SJSA1 (cell line): ENCODE measurements at places on chromosomes 3 and 15. TPM values are rescaled to one million over a fixed set of nuclear protein-coding genes. Genes with fewer than 3 reads are reported as not detected.

GRCh38 chr15:97680606-97681220 is 279.8 kb upstream of the ARRDC4 start:
- H3K27ac ChIP-seq, result no peak overlapping the region
- DNase-seq, result no peak
- H3K4me1 ChIP-seq, result no peaks in the 10 kb centered on the region
- no peaks in the 10 kb centered on the region for H3K27me3 ChIP-seq
- H3K36me3 ChIP-seq, result no peaks in the 10 kb centered on the region
- H3K4me3 ChIP-seq, result no peak overlapping the region

DNA sequence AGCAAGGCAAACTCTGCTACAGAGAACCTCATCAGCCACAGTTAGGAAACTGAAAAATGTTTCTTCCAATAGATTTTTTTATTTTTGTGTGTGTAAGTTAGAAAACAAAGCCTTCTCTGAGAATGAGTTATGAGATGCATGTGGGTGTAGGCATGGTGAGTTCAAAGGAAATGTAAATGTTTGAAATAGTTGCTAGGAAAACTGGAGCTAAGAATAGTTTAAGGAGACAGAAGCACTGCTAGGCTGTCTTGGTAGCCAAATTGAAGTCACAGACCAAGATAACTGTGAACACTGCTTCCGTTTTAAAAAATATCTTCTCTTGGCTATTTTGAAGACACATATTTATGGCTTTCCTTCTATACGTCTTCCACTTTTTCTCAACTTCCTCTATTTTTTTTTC is 1501.2 kb upstream of the CADM2 start:
- H3K4me3 ChIP-seq, result no peak overlapping the region
- no peaks in the 10 kb centered on the region for H3K27me3 ChIP-seq
- no peaks in the 10 kb centered on the region for H3K4me1 ChIP-seq

- H3K27ac ChIP-seq, result no peak overlapping the region
- DNase-seq, result no peak
- H3K4me1 ChIP-seq, result no peaks in the 10 kb centered on the region
- H3K4me3 ChIP-seq, result no peak overlapping the region
- H3K36me3 ChIP-seq, result no peaks in the 10 kb centered on the region
These were observed 68.3 kb upstream of the PIK3R4 start for GRCh38 chr3:130814691-130815472.

The ACKR4 gene
- 0.18 TPM in 1 of 2 replicates, not detected in the other for total RNA-seq

- DNase-seq, result no peak
- no peaks in the 10 kb centered on the region for H3K36me3 ChIP-seq
- H3K27me3 ChIP-seq, result no peaks in the 10 kb centered on the region
- H3K4me1 ChIP-seq, result no peaks in the 10 kb centered on the region
- no peak overlapping the region for H3K4me3 ChIP-seq
- H3K27ac ChIP-seq, result no peak overlapping the region
These were observed 28.8 kb downstream of the PCNP start for GRCh38 chr3:101602731-101603130.

The FOXB1 gene
- not detected in 2 replicates for total RNA-seq

DNA sequence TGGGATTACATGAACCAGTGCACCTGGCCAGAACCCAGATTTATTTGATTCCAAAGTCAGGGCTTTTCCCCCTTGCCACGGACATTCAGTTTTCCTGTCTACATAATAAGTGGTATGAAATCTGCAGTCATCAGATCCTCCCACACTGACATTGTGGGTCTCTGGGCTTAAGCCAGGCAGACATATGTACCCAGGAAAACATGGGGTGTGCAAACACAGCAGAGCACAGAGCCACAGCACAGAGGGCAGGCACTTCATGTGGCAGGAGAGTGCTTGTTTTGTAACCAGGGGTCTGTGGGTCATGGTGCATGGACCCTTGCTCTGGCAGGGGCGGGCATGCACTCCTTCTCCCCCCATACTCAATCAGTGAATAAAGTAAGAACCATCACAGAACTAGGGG is 6.1 kb upstream of the ABTB1 start:
- no peak overlapping the region for H3K27ac ChIP-seq
- no peak for DNase-seq
- no peaks in the 10 kb centered on the region for H3K27me3 ChIP-seq
- H3K4me1 ChIP-seq, result peaks cover 4% of the 10 kb centered on the region

- peak; percentile 35 for DNase-seq
- no peak overlapping the region for H3K4me3 ChIP-seq
- H3K27ac ChIP-seq, result no peak overlapping the region
- no peaks in the 10 kb centered on the region for H3K27me3 ChIP-seq
These were observed 118.6 kb upstream of the PRR20G start for GRCh38 chr3:127406309-127407025.

The REC114 gene
- total RNA-seq, result not detected in 2 replicates

- H3K4me1 ChIP-seq, result no peaks in the 10 kb centered on the region
- H3K36me3 ChIP-seq, result no peaks in the 10 kb centered on the region
- DNase-seq, result no peak
- no peaks in the 10 kb centered on the region for H3K27me3 ChIP-seq
- no peak overlapping the region for H3K4me3 ChIP-seq
These were observed 19.2 kb upstream of the RAD18 start for GRCh38 chr3:8982509-8982908.

GRCh38 chr3:134852893-134853351 is 57.9 kb downstream of the EPHB1 start:
- H3K4me3 ChIP-seq, result no peak overlapping the region
- H3K4me1 ChIP-seq, result no peaks in the 10 kb centered on the region
- DNase-seq, result no peak
- no peaks in the 10 kb centered on the region for H3K36me3 ChIP-seq
- H3K27me3 ChIP-seq, result no peaks in the 10 kb centered on the region

The PCOLCE2 gene
- 0.26 TPM in 1 of 2 replicates, not detected in the other for total RNA-seq

The MAP1A gene
- total RNA-seq, result 37.3 and 58.7 TPM in 2 replicates

The HTR3E gene
- total RNA-seq, result not detected in 2 replicates

- no peaks in the 10 kb centered on the region for H3K36me3 ChIP-seq
- DNase-seq, result no peak
- no peak overlapping the region for H3K27ac ChIP-seq
- no peak overlapping the region for H3K4me3 ChIP-seq
- no peaks in the 10 kb centered on the region for H3K27me3 ChIP-seq
These were observed 498.4 kb downstream of the FHIT start for GRCh38 chr3:60752809-60753208.

The SPESP1 gene
- total RNA-seq, result not detected in 2 replicates

GRCh38 chr3:177491296-177492032 is 294.2 kb upstream of the TBL1XR1 start:
- no peaks in the 10 kb centered on the region for H3K27me3 ChIP-seq
- DNase-seq, result no peak
- H3K36me3 ChIP-seq, result no peaks in the 10 kb centered on the region
- no peaks in the 10 kb centered on the region for H3K4me1 ChIP-seq

DNA sequence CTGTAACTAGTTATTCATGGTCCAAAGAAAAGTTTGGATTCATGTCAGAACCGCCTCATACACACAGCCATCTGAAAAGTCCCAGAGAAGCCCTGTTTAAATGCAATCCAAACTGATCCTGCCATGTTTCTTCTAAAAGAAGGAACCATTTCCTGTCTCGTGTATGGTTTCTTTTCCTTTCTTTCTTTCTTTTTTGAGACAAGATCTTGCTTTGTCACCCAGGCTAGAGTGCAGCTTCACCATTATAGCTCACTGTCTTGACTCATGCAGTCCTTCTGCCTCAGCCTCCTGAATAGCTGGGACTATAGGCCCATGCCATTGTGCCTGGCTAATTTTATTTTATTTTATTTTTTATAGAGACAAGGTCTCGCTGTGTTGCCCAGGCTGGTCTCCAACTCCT is 77.4 kb upstream of the NSMCE3 start:
- no peak overlapping the region for H3K4me3 ChIP-seq
- DNase-seq, result no peak
- H3K4me1 ChIP-seq, result no peaks in the 10 kb centered on the region
- peaks cover 8% of the 10 kb centered on the region; the same call in 1 of the 2 replicates for H3K27me3 ChIP-seq

DNA sequence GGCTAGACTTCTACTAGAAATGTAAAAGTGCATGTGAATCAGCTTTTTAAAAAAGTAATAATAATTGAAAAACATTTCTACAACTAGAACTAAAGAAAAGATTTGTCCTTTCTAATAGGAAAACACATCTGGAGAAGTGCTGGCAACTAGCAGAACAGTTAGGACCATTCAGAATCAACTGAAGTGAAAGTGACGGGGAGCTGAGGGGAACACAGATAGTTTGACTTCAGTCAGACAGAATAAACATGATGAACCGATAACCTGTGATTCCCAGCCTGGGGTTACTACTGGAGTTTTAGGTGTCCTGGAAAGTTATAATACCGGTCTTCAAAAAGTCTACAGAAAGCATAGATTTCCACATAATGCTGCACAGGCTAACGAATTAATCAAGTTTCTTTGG is 28.1 kb downstream of the OPA1 start:
- H3K27me3 ChIP-seq, result no peaks in the 10 kb centered on the region
- DNase-seq, result no peak
- H3K4me1 ChIP-seq, result no peaks in the 10 kb centered on the region
- no peak overlapping the region for H3K4me3 ChIP-seq
- H3K27ac ChIP-seq, result no peak overlapping the region

DNA sequence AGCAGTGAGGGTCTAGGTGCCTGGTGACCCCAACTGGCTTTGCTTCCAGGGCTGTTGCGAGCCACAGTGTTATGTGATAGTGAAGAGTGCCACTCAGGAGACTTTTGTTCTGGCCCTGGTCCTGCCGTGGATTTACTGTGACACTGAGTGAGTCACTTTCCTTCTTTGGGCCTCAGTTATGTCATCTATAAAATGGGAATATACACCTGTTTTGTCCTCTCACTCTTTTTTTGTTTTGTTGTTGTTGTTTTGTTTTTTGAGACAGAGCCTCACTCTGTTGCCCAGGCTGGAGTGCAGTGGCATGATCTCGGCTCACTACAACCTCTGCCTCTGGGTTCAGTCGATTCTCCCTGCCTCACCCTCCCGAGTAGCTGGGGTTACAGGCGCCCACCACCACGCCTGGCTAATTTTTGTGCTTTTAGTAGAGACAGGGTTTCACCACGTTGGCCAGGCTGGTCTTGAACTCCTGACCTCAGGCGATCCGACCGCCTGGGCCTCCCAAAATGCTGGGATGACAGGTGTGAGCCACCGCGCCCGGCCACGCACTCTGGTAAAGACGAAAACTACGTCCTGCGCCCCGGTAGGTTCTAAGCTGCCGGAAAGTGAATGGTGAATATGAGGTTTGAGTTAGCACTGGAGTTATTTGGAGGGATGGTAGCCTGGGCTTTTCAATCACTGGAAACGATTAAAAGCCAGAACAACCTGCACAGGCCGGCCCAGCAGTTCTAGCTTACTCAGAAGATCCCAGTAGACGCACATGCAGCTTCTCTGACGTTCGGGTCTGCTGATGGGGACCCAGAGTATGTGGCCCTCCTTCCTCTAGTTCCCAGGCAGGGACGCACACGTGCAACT is 46.6 kb downstream of the BDH1 start:
- no peak overlapping the region for H3K27ac ChIP-seq

DNA sequence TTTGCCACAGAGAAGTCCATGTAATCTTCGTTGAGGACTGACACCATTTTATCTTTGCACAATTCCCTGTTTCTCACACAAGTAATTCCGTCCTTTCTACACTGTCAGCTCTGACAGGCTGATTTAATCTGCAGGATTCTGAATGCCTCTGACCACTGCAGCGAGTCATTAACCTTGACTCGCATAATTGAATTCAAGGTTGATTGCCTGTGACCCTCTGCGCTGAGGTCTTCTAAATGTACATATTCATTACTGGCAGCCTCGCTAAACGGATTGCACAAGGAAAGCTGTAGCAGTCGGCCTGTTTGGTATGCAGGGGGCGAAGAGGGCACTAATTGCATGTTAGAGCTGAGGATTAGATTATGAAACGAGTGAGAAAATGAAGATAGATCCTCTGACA is 147.8 kb downstream of the SHOX2 start:
- H3K27me3 ChIP-seq, result no peaks in the 10 kb centered on the region
- no peaks in the 10 kb centered on the region for H3K36me3 ChIP-seq
- no peak overlapping the region for H3K4me3 ChIP-seq
- no peak for DNase-seq
- H3K4me1 ChIP-seq, result no peaks in the 10 kb centered on the region
- no peak overlapping the region for H3K27ac ChIP-seq

The PARP3 gene
- 14.7 and 17.9 TPM in 2 replicates for total RNA-seq

DNA sequence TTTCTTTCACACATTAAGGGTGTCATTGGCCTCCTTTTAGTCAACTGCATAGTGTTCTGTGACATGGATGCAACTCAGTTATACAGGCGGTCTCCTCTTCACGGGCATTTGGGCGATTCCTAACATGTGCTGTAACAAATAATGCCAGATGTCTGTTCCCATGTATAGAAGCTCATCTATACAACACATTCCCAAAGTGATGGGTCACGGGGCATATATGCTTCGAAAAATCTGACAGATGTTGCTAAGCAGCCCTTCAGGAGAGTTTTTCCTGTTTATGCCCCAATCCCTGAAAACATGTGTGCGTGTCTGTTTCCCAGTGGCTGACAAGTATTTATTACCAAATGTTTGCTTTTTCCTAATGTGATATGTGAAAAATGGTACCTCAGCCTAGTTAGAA is 25.8 kb downstream of the LRRK1 start:
- DNase-seq, result no peak
- H3K4me3 ChIP-seq, result no peak overlapping the region
- H3K36me3 ChIP-seq, result 0 out of 2 replicates have a peak, but pooled peaks cover 4% of the 10 kb centered on the region
- no peak overlapping the region for H3K27ac ChIP-seq
- H3K27me3 ChIP-seq, result no peaks in the 10 kb centered on the region

DNA sequence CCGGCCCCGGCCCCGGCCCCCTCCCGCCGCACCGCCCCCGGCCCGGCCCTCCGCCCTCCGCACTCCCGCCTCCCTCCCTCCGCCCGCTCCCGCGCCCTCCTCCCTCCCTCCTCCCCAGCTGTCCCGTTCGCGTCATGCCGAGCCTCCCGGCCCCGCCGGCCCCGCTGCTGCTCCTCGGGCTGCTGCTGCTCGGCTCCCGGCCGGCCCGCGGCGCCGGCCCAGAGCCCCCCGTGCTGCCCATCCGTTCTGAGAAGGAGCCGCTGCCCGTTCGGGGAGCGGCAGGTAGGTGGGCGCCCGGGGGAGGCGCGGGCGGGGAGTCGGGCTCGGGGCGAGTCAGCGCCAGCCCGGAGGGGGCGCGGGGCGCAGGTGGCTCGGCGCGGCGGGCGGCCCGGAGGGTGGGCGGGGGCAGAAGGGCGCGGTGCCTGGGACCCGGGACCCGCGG is 352 bp downstream of the CHRD start:
- peak overlapping the region; percentile 33 for H3K4me3 ChIP-seq
- no peak overlapping the region for H3K27ac ChIP-seq
- H3K36me3 ChIP-seq, result no peaks in the 10 kb centered on the region

The B3GALNT1 gene
- 23.1 and 44.7 TPM in 2 replicates for total RNA-seq

- no peaks in the 10 kb centered on the region for H3K27me3 ChIP-seq
- DNase-seq, result no peak
- H3K4me1 ChIP-seq, result no peaks in the 10 kb centered on the region
These were observed 101.6 kb downstream of the SLC25A26 start for GRCh38 chr3:66322436-66322835.

The ACKR2 gene
- not detected in 2 replicates for total RNA-seq
